Uterus (tissue), 4 donors: ENCODE measurements at places on chromosomes 2 and 18.

GRCh38 chr2:40395169-40396073 lies 56.5 kb downstream of the SLC8A1 start:
- no peaks in the 10 kb centered on the region for H3K4me1 ChIP-seq
- no peaks in the 10 kb centered on the region for H3K36me3 ChIP-seq
- no peaks in the 10 kb centered on the region for H3K27me3 ChIP-seq
- DNase-seq: no peak
- H3K27ac ChIP-seq: peak overlapping the region; percentile 60
- H3K4me3 ChIP-seq: no peak overlapping the region

- H3K4me3 ChIP-seq: no peak overlapping the region
- H3K4me1 ChIP-seq: no peaks in the 10 kb centered on the region
- no peak overlapping the region for H3K27ac ChIP-seq
- no peaks in the 10 kb centered on the region for H3K27me3 ChIP-seq
- no peaks in the 10 kb centered on the region for H3K36me3 ChIP-seq
Measured at GRCh38 chr2:105072039-105072438, 34.2 kb downstream of the MRPS9 start.

DNA sequence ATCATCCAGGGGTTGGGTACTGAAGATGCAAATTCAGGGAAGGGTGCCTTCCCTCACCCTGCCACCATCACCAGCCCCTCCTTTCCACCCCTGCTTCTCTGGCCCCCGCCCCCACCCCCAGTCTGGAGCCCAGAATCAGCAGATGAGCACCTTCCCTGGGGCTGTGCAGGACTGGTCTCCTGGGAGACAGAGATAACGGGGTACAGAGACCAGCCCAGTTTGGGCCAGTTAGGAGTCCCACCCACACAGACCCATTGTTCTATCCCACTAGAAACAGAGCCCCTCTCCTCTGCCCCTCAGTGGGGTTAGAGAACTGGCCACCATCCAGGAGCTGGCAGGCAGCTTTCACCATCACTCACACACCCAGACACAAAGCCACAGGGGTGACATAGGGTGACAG lies 4.5 kb upstream of the CRYBA2 start:
- H3K4me1 ChIP-seq: peaks cover 29% of the 10 kb centered on the region
- DNase-seq: no peak
- H3K27me3 ChIP-seq: peaks cover 25% of the 10 kb centered on the region

- no peak for DNase-seq
- no peaks in the 10 kb centered on the region for H3K4me1 ChIP-seq
- no peaks in the 10 kb centered on the region for H3K27me3 ChIP-seq
- H3K27ac ChIP-seq: no peak overlapping the region
- no peak overlapping the region for H3K4me3 ChIP-seq
Measured at GRCh38 chr2:227370791-227371312, 8.3 kb downstream of the TM4SF20 start.

DNA sequence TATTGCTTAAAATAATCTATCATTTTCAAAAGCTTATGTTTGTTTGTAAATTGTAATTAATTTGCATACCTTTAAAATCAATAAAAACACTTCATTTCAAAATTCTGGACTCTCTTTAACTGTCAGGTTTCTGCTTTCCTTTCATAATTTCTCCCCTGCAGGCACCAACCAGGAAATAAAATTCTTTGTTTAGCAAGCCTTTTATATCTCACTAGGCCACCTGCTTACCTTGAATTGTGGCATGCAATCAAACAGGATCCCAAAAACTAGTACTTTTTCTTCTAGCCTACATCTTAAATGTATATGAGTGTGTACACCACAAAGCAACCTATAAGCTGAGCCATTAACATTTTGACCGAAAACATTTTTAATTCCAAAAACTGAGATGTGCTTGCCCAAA lies 233.1 kb downstream of the NR4A2 start:
- no peak overlapping the region for H3K27ac ChIP-seq
- no peak overlapping the region for H3K4me3 ChIP-seq
- no peaks in the 10 kb centered on the region for H3K4me1 ChIP-seq
- H3K27me3 ChIP-seq: no peaks in the 10 kb centered on the region
- no peaks in the 10 kb centered on the region for H3K36me3 ChIP-seq
